ENCODE measurements at places on chromosomes 5 and 9. TPM values are rescaled to one million over a fixed set of nuclear protein-coding genes. Genes with fewer than 3 reads are reported as not detected.

Gene ZFP37
- 1.6 TPM for total RNA-seq

Gene ROR2
- 5.2 TPM for total RNA-seq

Gene OR1Q1
- total RNA-seq: not detected

Gene SGCD
- 15.1 TPM for total RNA-seq

All from fibroblast of villous mesenchyme (primary cell).